Right ventricle myocardium inferior (tissue), 1 donor: ENCODE measurements at places on chromosomes 6 and 20. TPM values are rescaled to one million over a fixed set of nuclear protein-coding genes. Genes with fewer than 3 reads are reported as not detected.

GRCh38 chr6:152811785-152812184, 61.2 kb downstream of the VIP start:
- DNase-seq: no peak

Gene SNAP25
- not detected for total RNA-seq

DNA sequence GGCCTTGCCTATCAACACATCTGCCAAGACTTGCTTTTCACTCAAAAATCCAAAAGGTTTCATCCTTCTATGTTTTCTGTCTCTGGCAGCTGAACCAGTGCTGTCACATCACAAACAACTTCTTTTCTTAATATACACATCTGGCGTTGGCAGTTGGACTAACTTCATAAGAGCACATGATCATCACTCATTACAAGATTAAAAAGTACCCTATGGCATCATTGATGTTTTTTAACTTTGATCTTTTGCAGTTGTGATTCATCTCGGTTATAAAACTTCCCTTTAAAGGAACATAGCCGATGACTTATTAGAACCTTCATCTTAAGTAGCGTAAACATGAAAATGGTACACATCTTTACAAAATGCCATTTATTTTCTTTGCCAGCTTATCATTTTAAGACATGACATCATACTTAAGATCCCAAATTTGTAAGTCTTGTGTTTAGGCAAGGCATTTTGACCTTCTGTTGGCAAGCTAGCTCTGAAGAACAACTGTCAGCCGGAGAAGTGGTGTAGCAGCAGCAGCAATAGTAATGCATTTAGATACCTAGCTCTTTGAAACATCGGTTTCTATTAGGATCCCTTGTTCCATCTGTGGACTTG, 64.2 kb upstream of the SUPT3H start:
- no peak for DNase-seq

Gene DAAM2
- total RNA-seq: 14.7 TPM
